ENCODE measurements at places on chromosomes 7 and 10.

DNA sequence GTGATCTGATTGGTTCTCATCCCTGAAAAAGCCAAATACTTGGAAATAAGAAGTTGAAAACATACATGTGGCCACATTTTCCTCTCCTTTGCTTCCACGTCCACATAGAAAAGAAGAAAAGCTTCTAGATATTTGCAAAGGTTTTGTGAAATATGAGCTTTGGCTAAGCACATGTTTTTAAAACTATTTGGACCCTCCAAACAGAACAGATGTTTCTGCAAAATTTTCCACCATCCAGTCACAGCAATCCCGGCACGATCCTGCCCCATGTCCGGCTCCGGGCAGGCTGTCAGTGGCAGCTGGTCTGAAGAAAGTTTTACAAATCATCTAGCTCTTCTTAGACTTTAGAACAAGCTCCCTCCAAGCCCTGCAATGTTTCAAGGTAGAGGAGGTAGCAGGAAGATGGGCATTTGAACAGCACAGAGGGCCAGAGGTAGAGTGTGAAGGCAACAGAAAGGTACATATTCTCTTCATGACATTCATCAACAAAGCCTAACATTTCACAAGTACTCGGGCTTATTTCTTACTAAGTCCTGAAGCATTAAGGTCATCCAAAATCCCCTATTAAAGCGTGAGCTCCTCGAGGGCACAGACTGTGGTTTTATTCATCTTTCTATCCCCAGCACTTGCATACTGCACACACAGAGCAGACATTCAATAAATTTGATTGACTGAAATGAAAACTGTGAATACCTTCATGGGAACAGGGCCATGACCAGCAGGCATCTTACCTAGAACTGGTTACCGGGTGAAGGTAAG is 110.1 kb downstream of the JAZF1 start:
- DNase-seq, result no peak

GRCh38 chr10:100518761-100519241 is 860 bp downstream of the SEC31B start:
- DNase-seq, result peak; percentile 26

DNA sequence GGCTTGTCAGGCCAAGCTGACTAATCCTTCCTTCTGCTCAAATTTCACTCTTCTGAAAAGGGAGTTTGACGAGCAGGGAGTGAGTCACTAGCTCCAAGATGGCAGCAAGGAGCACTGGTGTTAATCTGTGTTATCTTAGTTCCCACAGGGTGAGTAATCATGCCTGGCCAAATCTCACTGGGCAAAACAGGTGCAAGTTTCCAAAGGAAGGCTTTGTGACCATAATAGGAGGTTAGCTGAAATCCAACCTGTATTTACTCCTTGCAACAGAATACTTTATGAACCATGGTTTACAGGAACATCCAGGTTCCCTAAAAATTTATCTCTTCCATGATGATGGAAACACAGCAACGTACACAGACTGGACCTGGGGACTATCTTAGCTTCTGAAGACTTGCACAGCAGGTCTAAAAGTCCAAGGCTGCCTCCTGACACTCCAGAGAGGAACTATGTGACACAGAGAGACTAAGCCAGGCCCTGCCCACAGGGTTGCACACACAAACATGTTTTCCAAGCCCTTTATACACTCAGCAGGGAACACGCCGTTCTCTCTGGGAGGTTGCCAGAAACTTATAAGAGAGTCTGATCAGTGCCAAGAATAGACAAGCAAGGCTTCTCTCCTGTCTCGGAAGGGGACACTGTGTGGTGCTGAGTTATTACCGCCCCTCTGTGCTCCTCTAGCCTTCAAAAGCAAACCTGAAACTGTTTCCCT is 46.3 kb downstream of the PDK4 start:
- no peak for DNase-seq

GRCh38 chr7:148624735-148625134 is 34.2 kb downstream of the C7orf33 start:
- no peak for DNase-seq

DNA sequence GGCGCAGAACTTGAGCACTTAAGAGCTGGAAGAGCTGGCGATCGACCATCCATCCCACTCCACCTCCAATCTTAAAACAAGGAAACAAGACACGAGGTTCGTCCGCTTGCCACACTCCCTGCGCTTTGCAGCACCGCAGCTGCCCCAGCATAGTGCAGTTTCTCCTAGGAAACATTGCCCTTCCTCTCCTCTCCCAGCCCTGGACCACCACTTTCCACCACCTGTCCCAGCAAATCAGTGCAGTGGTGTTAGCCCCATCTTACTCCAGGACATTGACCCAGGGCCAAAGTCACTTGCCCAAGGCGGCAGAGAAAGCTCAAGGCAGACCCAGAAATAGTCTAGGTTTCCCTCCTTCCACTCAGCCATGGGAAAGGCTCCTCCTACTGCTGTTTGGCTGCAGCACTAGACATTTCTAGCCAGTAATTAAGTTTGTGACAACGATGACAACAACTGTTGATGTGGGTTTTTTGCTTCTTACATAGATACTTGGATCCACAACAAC is 1.5 kb upstream of the PARD3 start:
- no peak for DNase-seq

DNA sequence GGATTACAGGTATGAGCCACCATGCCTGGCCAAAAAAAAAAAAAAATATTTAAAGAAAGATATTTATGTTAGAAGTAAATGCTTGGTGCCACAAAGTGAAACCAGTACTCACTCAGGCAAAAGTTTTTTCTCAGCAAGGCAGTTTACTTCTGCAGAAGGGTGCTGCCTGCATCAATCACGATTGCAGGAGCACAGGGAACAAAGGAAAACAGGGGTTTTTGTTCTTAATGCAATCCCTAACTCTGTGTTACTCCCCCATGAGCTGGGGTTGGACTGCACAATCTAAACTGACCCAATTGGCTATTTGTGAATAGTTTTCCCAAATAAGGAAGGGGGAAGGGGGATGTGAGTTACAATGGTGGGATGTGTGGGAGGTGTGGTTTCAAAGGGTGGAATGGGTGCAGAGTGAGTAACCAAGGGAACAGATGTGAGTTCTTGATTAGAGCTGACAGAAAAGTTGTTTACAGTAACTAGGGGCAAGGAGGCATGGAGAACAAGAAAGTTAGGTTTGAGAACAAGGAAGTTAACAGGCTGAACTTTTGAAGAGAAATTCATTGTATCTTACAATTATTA is 255.4 kb downstream of the TYW1 start:
- no peak for DNase-seq

DNA sequence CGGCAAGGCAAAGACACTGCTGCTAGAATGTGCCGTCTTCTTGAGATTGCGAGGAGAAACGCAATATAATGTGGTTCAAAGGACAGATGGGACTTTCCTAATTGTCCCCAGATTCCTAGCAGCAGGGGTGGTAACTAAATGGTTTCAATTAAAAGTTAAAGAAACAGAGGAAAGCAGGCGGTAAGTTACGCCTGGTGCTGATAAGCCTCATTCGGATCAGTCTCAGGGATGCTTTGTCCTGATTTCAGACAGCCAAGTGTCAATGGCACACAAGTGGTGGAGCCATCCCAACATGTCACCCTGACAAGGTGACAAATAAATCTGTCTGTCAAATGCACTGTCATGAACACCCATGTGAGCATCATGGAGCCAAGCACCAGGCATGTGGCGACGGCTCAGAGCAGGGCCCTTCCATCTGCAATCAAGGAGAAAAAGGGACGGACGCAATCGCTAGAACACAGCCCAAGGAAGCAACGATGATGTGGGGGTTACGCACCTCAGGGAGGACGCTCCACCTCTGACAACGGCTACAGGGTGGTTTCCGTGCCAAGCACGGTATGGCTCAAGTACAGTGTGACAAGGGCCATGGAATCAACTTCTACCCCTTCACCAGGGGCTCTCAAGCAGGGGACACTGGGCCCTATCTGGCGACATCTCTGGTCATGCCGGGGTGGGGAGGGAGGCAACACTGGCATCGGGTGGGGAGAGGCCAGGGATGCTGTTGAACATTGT is 66.2 kb downstream of the CTBP2 start:
- no peak for DNase-seq

DNA sequence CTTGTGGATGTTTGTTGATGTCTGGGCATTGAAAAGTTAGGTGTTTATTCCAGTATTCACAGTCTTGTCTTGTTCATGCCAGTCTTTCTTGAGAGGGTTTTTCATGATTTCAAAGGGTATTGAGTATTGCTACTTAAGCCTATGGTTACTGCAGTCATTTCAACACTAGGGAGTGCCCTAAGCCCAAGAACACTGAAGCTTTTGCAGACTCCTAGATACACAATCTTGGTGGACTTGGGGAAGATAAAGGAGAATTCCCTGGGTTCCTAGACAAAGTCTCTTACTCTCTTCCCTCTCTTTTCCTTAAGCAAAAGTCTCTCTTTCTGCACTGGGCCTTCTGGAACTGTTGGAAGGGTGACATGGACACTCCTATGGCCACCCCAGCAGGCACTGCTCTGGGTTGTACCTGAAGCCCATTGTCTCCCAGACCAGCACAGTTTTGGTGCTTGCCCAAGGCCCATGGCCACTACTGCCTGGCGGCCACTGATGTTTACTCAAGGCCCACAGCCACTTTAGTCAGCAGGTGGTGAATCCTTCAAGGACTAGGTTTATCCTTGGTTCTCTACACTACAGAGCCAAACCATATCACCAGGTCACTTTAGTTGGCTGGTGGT is 24.9 kb downstream of the SAMD9 start:
- DNase-seq, result no peak
